ENCODE measurements at places on chromosomes 11 and 22.

GRCh38 chr11:20373147-20373546 lies 9.6 kb downstream of the HTATIP2 start:
- DNase-seq: no peak

DNA sequence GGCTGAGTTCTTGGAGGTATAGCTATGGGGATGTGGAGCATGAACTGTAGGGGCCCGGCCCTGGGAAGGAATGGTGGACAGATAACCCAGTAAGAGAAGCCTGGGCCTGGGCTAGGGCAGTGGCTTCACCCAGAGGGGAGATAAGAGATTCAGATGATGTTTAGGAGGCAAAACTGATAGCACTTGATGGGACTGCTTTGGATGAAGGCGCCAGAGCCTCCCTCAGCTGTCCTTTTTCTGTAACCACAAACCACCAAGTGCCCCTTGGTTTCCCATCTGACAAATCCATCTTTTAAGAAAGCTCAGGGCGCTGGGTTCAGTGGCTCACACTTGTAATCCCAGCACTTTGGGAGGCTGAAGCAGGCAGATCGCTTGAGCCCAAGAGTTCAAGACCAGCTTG lies 23.4 kb downstream of the RELT start:
- DNase-seq: no peak

DNA sequence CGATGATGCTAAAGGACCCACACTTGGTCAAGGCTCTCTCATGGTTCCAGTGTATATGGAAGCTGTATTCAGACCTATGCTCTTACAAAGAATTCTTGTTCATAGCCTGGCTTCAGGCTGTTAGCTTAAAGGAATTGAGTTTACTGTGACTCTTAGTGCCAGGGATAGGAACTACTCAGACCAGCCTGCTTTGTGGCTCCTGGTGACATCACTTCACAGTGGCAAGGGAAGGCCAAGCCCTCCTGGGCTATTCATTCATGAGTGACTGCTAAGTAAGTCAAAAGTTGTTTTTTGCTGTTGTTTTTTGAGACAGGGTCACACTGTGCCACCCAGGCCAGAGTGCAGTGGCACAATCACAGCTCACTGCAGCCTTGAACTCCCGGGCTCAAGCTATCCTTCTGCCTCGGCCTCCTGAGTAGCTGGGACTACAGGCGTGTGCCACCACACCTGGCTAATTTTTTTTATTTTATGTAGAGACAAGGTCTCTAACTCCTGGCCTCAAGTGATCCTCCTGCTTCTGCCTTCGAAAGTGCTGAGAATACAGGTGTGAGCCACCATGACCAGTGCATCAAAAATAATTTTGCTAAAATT lies 9.6 kb downstream of the ART5 start:
- no peak for DNase-seq

DNA sequence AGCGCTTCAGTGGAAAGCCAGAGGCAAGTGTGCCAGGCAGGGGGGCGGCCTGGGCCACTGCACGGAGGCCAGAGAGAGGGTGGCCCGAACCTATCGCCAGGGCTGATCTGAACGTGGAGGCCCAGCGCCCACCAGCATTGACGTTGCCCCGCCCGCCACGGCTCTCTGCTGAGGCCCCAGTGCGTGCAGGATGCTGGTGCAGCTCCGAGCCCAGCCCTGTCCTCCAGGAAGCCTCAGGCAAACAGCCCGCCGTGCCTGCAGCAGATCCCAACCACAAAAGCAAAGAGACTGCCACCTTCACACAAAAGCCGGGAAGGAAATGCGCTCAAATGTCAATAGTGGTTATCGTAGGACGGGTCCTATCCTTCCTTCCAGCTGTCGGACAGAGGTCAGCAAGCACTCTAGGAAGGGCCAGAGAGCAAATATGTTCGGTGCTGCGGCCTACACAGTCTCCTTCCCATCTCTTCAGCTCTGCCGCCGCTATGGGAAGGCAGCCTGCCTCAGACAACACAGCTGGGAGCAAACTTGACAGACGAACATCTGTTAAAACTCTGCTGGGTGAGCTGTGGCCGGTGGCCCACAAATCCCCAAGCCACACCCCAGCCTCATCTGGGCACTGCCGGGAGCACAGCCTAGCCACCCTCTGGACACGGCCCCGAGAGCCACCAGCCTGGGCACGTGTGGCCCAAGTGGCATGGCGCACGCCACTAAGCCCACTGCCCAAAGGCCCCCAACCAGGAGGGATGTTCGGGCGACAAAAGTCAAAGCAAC lies 146.2 kb downstream of the CRYBB2 start:
- no peak for DNase-seq

- DNase-seq: no peak
Observed at GRCh38 chr22:49587421-49587820, 240.3 kb downstream of the BRD1 start.

- no peak for DNase-seq
Observed at GRCh38 chr11:102171101-102171500, 60.9 kb downstream of the YAP1 start.

- DNase-seq: no peak
Observed at GRCh38 chr11:91104237-91104636, 881.4 kb upstream of the CHORDC1 start.

- DNase-seq: no peak
Observed at GRCh38 chr11:2671748-2672147, 28.0 kb downstream of the KCNQ1OT1 start.

GRCh38 chr11:16059332-16059731 lies 297.0 kb downstream of the SOX6 start:
- DNase-seq: no peak

- DNase-seq: no peak
Observed at GRCh38 chr11:115817844-115818468, 313.7 kb upstream of the CADM1 start.

DNA sequence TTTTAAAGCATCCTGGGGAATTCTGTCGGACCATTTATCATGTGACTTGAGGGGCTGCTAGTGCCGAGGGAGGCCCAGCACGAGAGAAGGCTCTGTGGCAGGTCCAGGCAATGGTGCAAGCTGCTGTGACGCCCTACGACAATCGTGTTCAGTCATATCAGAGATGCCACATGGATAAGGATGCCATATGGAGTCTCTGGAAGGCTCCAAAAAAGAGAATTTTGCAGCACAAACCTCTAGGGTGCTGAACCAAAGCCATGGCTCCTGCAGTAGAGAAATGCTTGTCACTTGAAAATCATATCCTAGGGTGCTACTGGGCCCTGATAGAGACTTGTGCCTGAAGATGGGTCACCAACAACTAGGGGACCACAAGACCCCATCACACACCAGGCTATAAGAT lies 6.7 kb upstream of the CD6 start:
- DNase-seq: no peak

DNA sequence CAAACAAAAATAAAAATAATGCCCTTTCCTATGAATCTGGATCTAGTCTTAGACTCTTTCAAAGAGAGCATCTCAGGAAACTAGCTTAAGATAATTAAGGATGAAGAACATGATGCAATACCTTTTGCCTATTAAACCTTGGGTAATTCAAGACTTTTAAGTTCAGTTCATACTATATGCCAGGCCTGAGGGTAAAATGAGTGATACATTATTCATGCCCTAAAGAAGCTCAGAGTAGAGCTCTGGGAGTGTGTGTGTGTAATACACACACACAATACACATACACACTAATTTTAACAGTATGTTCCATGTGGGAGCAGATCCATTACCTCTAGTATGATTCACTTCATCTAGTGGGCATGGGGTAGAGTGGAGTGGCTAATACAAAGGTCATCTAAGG lies 651.4 kb upstream of the CHORDC1 start:
- no peak for DNase-seq

DNA sequence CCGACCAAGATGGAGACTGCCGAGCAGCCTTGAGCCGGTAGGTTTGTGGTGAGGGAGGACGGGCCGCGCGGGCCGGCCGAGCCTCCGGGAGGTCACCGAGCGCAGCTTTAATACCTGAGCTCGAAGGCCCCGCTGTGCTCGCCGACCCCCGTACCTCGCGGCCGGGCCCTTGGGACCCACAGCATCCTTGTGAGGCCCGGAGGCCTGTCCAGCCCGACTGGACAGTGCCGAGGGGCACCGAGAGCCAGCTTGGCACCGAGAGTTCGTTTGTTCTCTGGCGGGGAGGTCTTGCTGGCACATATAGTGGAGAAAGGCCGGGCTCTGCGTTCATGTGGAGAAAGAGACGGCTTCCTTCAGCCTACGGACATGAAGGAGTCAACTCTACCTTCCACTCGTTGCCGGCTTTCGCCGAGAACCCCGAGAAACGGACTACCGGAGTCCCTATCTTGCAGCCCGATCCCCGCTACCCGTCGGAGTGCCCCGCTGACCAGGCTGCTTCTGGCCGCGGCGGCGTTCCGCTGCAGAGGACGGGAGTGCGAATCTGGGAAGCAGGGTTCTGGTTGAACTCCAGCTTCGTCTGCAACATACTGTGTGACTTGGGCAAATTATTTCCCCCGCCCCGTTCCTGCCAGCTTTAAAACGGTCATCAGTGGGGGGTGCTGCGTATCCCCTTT lies 349 bp downstream of the TSSC4 start:
- no peak for DNase-seq

DNA sequence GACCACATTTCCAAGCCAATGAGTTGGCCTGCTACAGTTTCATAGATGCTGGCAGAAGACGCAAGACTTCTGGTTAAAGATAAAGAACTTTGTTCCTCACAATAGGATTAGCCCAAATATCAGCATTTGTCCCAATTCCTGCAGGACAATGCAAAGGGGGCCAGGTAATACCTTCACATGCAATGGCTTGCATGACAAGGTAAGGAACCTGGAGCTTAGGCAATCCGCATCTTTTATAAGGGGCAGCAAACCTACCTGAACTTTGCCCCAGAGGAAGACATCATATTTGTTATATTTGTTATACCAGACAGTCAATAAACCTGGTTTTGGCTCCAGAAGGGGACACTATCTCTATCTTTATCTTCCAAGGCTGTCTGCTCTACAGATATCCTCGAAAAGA lies 5.3 kb downstream of the P2RY6 start:
- DNase-seq: no peak

GRCh38 chr22:38710351-38710750 lies 4.6 kb downstream of the GTPBP1 start:
- no peak for DNase-seq

DNA sequence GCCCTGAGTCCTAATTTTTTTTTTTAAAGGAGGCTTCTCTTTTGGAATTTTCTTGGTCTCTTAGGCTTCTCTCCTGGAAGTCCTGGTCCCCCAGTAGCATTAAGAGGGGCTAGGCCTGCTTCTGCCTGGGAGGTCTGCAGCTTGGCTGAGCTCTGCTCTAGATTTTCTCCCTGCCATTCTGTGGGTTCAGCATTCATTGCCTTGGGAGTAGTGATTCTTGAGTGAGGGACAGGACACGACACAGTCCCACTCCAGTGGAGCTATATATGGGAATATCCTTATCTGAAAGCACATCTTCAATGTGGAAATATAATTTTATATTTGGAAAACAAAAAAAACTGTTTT lies 3.7 kb downstream of the IGSF22 start:
- no peak for DNase-seq

DNA sequence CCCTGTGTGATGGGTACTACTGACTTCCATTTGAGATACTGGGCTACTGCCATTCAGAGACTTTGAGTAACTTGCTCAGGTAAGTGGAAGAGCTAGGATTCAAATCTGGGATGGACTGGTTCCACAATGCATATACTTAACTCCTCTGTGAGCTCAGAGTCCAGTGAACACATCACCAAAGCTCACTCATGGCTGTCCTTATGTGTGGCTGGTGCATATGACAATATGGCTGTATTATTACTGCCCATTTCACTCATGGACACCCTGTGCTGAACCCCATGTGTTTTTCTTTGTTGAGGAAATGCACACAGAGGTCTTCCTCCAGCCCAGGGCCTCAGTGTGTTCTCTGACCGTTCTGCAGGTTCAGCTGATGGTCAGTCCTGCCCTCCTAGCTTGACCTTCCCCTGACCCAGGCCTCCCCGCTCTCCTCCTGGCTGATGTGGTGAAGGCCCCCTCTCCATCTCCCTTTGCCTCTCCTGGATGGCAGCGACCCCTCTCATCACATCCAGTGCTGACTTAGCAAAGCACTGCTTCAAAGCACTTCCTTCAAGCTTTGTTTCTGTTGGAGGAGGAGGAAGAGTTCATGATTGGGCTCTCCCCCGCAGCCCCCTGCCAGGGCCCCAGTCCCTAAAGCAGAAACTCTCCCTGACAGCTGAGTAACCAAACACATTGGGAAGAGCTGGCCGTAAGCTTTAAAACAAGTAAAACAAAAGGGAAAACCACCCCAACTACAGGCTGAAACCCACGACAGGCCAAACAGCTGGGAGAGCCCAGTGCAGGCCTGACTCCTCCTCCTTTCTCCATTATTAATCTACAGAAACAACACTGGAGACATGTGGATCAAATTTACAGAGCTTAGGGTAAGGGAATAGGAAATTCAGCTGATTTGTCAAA lies 101.2 kb downstream of the NAT10 start:
- DNase-seq: no peak

DNA sequence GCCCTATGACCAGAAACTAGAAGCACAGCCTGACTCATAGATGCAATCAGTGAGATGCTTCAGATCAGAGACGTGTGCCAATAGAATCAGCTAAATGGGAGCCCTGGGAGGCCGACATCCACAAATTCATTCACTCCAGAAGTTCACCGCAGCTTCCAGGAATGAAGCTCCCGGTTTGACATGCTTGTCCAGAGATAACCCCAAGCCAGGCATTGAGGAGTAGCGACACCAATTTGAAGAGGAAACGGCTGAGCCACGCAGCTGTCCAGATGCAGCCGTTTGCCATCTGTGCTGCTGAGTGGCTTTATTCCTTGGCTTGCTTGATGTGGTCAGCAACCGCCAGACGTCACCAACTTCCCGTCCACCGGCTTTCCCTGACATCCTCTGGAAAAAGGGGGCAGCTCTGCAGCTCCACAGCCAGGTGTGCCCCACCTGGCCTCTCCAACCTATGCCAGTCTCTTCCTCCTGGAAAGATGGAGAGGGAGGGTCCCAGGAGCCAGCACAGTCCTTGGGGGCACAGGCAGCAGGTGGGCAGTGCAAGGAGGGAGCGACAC lies 123.9 kb upstream of the OPCML start:
- DNase-seq: no peak

DNA sequence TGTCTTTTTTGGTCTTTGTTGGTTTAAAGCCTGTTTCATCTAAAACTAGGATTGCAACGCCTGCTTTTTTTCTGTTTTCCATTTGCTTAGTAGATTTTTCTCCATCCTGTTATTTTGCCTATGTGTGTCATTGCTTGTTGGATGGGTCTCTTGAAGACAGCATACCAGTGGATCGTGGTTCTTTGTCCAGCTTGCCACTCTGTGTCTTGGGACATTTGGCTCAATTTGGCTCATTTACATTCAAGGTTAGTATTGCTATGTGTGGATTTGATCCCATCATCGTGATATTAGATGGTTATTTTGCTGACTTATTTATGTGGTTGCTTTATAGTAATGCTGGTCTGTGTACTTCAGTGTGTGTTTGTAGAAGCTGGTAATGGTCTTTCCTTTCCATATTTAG lies 31.4 kb upstream of the ANKK1 start:
- DNase-seq: no peak

DNA sequence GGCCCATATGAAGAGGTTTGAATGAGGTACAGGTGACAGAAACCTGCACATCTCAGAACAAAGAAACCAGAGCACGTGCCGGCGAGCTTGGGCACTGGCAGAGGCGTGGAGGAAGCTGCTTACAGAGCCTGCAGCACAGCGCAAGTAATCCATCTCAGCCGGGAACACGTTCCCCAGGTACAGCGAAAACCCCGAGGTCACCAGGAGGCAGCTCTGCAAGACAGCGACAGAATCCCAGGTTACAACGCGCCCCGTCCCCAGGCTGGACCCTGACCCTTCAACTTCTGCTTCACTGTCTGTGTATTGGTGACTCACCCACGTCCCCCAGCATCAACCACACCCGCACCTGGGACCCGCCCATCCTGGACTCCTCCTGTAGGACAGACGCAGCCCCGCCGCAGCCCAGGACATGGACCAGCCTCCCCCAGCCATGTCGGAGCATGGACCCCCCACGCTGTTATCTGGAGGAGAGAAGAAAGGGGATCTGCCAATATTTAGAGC lies 2.2 kb downstream of the MLC1 start:
- DNase-seq: no peak

Data from stimulated activated CD8-positive, alpha-beta memory T cell treated with anti-CD3 and anti-CD28 coated beads, Interleukin-4, amount 100 ng/mL, for 4 hours (primary cell).